WERI-Rb-1 (cell line): ENCODE measurements at places on chromosomes 2 and 18.
A peak's percentile ranks its signal among the peaks of the same experiment; 100 is the strongest.

DNA sequence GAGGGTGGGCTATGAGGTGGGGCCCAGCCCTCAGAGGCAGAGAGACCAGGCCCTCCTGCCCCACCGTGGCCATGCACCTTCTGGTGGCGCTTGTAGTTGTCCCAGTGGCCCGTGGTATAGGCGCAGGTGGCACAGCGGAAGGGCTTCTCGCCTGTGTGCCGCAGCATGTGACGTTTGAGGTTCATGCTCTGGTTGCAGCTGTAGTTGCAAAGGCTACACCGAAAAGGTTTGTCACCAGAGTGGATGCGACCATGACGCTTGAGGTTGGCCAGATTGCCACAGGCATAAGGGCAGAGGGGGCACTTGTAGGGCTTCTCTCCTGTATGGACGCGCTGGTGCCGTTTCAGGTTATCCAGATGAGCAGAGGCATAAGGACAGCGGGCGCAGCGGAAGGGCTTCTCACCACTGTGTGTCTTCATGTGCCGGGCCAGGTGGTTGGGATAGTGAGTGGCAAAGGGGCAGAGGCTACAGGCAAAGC lies 2.9 kb downstream of the ZNF513 start:
- no peak for DNase-seq

DNA sequence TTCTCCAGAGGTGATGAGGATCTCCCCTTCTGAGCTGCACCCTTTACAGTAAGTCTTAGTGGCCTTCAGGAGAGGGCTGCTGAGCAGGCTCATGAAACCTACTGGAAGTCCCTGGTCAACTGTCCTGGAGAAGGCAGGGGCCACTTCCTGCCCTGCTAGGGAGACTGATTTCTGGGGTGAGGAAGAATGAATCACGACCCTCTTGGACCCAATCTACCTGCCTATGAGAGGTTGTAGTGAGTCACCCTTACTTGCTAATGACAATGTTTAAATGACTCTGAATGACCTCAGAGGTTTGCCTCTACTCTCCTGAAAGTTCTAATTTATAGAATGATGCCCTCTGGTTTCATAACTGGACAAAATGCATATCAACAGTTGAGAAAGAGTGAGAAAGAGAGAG lies 79.4 kb upstream of the FAM136A start:
- DNase-seq: no peak

GRCh38 chr2:54632733-54633692 lies 90.4 kb upstream of the EML6 start:
- DNase-seq: no peak

- DNase-seq: no peak
Measured at GRCh38 chr2:108267101-108267500, 21.6 kb upstream of the SULT1C2 start.

- no peak for DNase-seq
Measured at GRCh38 chr2:231917280-231918066, 8.7 kb downstream of the NPPC start.

DNA sequence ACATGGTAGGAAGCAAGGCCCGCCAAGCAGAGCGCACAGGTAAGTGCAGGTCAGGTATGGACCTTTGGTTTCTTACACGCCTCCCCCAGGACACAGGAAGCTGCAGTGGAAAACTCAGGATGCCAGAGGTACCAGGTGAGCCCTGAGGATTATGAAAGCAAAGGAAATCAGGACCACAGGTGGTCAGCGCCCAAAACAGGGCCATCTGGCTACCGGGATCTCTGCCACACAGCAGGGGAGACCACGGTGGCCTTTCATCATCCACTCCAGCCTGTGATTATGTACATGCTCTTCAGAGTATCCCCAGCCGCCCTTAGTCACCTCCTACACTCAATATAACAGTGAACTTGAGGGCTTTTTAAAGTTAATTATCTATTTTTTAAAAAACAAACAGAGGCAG lies 125.5 kb upstream of the EPC2 start:
- peak; percentile 18 for DNase-seq

DNA sequence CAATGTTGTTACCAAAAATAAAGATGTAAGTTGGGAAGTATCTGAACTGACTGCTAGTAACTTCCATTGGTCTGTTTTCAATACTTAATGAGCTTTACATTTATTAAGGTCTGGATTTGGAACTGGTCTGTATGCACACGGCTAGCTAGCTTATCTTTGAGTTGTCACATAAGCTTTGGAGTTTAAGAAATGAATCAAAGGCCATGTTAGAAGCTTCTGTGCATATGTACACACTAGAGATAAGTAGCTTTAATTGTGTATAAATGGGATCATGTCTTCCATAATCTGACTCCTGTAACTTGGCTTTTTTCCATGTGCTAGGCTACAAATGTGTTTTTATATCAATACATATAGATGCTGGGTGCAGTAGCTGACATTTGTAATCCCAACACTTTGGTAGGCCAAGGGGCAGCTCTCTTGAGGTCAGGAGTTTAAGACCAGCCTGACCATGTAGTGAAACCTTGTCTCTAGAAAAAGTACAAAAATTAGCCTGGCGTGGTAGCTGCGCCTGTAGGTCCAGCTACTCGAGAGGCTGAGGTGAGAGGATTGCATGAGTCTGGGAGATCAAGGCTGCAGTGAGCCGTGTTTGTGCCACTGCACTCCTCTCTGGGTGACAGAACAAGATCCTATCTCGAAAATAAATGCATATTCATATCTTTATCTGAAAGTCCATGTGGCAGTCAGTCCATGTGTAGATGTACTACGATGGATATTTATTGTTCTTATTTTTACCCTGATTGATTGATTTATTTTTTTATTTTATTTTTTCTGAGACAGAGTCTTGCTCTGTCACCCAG lies 27.2 kb downstream of the ATIC start:
- no peak for DNase-seq
